Activated CD8-positive, alpha-beta memory T cell treated with anti-CD3 and anti-CD28 coated beads for 48 hours (primary cell): ENCODE measurements at places on chromosomes 4 and X.

DNA sequence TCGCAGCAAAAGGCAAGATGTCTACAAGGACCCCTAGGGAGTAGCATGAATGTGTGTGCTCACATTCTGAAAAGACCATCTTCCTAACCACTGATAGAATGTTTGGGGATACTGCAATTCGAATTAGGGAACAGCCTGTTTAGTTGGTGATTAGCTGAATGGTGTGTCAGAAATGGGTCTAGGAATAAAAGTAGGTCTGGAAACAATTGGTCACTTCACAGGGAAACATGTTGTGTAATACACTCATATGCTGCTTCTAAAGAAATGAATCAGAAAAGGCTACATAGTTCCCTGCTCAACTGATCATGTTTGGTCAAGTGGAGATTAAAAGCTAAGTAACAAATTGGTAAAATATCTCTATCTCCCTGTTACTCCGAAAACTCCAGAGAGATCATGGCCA lies 2362.4 kb upstream of the TENM3 start:
- no peak for DNase-seq

- no peak for DNase-seq
Observed at GRCh38 chrX:15663439-15663838, 1.2 kb downstream of the CLTRN start.

GRCh38 chr4:74751856-74752255 lies 42.5 kb downstream of the BTC start:
- no peak for DNase-seq

GRCh38 chr4:72311291-72311690 lies 257.7 kb downstream of the ADAMTS3 start:
- DNase-seq, result no peak

DNA sequence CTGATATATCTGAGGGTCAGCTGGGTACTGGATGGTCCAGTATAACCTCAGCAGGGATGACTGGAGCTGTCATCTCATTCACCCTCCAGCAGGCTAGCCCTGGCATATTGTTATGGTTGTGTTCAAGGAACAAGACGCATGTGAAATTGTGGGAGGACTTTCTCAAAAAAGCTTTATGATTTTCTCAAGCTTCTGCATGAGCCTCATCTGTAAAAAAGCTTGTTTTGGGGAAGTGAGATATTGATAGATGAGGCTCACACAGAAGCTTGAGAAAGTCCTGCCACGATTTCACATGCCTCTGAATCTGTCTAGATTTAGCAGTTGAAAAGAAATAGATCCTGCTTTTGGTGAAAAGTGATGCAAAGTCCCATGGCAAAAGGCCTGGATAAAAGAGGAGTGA lies 93.4 kb downstream of the SPCS3 start:
- DNase-seq, result no peak

GRCh38 chrX:28586981-28587551 lies at the start of gene IL1RAPL1:
IL1RAPL1 (plus strand) TSS chrX:28587446.
- no peak for DNase-seq

DNA sequence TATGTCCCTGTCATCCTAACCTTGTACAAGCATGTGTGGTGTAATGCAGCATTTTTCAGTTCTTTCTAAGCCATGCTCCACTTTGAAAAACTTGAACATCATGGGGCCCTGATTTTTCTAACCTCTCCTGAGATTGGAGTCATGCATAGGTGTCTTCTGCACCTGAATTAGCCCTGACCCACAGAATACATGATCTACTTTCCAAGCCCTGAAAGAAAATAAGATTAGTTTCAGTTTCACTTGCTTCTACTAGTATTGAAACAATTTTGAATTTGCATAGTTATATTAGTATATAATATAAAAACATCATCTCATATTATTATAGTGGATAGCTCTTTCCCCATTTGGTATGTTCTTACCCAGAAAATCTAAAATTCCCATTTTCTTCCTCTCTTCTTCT lies 178.2 kb downstream of the HS3ST1 start:
- no peak for DNase-seq

DNA sequence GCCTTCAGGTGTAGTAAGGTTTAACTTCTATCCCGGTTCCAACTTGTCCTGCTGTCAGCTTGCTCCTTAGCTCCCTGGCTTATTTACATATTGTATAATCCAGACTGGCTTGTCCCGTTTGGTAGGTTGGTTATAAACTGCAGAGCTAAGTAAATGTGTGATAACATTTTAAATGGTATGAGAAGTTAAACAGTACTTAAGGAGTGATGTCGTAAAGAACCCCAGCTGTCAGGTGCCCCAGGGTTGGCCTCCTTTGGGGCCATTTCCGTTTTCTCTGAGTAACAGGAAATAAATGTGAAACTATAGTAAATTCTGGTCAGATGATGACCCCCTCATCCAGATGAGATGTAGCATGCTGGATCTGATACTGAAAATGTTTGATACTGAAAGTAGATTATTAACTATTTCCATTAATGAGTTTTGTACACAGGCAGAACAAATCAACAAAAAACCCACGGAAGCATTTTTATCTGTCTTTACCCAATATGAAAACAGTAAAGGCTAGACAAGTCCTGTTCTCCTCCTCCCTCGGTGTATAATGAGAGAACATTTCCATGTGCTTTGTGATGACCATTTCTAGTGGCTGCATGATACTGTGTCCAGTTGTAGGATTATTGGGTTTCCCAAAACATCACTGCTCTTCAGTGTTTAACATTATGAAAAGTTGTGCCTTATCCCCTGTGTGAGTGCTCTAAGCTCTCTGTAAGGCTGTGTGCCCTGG lies 22.4 kb downstream of the GAB1 start:
- DNase-seq, result no peak

- DNase-seq, result no peak
Observed at GRCh38 chr4:4462970-4463369, 76.1 kb downstream of the NSG1 start.

GRCh38 chr4:20760053-20760452 lies 59.8 kb downstream of the PACRGL start:
- no peak for DNase-seq

DNA sequence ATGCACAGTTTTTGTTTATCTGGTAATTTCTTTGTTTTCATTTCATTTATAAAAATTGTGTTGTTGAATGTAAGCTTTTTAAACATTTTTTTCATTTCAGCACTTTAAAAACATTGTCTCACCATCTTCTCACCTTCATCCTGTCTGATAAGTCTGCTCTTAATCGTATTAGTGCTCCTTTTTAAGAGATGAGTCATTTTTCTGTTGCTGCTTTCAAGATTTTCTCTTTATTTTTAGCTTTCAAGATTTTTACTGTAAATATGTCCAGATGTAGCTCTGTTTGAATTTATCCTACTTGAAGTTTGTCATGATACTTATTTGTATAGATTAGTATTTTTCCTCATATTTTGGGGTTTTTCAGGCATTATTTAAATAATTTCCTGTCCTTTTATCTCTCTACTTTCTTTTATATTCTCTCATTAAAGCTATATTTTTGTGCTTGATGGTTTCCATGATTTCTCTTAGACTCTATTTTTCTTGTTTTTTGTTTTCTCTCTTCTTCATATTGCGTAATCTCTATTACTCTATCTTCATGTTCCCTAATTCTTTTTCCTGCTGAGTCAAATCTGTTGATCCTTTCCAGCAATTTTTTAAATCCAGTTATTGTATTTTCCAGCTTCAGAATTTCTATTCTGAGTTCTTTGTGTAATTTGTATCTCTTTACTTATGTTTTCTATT lies 1400.4 kb upstream of the PCDH7 start:
- no peak for DNase-seq

- DNase-seq, result no peak
Observed at GRCh38 chrX:154517101-154517781, 1.2 kb upstream of the FAM3A start.

DNA sequence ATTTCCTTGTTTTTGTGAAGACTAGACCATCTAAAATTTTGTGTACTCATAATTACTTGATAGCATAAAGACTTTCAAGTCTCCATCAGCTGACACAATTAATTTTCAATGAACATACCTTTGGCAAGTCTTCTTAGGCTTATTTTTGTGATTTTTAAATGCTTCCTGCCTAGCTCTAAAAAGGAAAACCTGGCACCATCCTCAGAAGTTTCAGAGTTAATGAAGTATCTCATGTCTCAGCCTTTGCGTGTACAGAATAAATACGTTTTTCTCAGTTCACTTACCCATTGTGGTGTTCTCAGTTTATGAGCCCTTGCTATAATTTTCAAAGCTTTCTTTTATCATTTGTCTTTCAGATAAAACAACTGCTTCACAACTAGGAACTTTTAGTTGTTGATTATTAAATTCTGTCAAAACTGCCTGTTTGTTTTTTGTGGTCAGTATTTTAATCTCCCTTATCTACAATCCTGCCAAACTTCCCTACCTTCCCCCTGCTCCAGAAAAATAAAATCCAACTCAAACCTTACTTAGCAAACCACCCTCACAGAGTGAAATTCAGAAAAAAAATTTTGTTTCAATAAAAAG lies 21.6 kb downstream of the ADD1 start:
- DNase-seq, result no peak

GRCh38 chrX:2320580-2321327 lies 180.0 kb downstream of the DHRSX start:
- DNase-seq, result no peak
